ENCODE measurements at places on chromosomes 4 and X.

DNA sequence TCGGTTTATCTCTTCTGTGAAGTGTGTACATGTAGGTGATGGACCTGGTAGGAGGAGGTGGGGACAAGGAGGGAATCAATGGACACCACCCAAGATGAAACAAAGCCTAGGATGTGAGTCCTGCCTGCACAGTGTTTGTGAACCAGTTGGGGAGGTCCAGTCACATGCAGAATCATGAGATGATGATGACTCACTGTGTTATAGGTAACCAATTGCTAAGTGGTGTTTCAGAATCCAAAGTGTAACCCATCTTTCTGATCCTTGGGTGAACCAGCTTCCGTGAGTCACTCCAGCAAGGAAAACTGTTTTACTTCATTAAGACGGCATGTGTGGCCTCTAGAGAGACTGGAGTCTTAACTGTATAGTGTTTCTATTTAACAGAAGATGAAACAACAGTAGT is 57.9 kb upstream of the HPF1 start:
- no peak for DNase-seq

GRCh38 chrX:148385471-148385870 is 114.9 kb upstream of the AFF2 start:
- no peak for DNase-seq

- no peak for DNase-seq
These were observed 281.4 kb downstream of the RAB28 start for GRCh38 chr4:13202701-13203100.

GRCh38 chr4:1210971-1211370 is 38.0 kb downstream of the CTBP1 start:
- DNase-seq = no peak

GRCh38 chrX:2542826-2543521 is 42.2 kb upstream of the DHRSX start:
- no peak for DNase-seq

GRCh38 chr4:113943863-113944262 is 35.6 kb downstream of the ARSJ start:
- DNase-seq = no peak

- no peak for DNase-seq
These were observed 105.7 kb upstream of the PDLIM3 start for GRCh38 chr4:185640811-185641675.

GRCh38 chr4:1910643-1911042 is 39.5 kb downstream of the NSD2 start:
- DNase-seq = no peak

DNA sequence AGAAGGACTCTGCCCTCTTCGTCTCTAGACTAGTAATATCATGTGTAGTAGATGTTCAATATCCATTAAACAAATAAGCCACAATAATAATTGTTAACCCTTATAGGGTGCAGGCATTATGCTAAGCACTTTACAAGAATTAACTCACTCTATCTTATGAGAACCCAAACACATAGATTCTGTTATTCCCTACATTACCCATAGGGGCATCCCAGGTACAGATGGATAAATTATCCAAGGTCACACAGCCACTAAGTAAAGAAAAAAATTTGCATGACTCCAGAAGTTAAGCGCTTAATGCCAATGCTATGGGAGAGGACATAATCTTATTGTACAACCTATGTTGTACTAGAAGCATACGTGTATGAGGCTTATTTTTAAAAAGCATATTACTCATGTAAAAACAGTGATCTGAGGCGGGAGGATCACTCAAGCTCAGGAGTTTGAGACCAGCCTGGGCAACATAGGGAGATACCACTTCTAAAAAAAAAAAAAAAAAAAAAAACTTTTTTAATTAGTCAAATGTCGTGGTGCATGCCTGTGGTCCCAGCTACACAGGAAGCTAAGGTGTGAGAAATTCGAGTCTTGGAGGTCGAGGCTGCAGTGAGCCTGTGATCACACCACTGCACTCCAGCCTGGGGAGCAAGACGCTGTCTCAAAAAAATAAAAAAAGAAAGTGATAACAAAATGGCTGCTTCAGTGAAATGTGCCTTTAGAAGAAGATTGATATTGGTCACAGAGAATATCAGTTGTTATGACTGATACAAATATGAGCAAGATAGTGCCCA is 13.6 kb downstream of the LDB2 start:
- no peak for DNase-seq

DNA sequence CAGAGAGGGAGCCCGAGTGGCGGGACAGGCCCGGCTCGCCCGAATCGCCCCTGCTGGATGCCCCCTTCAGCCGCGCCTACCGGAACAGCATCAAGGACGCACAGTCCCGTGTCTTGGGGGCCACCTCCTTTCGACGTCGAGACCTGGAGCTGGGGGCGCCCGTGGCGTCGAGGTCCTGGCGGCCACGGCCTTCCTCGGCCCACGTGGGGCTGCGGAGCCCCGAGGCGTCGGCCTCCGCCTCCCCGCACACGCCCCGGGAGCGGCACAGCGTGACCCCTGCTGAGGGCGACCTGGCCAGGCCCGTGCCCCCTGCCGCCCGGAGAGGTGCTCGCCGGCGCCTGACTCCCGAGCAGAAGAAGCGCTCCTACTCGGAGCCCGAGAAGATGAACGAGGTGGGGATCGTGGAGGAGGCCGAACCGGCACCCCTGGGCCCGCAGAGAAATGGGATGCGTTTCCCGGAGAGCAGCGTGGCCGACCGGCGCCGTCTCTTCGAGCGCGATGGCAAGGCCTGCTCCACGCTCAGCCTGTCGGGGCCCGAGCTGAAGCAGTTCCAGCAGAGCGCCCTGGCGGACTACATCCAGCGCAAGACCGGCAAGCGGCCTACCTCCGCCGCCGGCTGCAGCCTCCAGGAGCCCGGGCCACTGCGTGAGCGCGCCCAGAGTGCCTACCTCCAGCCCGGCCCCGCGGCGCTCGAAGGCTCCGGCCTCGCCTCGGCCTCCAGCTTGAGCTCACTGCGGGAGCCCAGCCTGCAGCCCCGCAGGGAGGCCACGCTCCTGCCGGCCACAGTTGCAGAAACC is 156.9 kb downstream of the SOWAHB start:
- no peak for DNase-seq

DNA sequence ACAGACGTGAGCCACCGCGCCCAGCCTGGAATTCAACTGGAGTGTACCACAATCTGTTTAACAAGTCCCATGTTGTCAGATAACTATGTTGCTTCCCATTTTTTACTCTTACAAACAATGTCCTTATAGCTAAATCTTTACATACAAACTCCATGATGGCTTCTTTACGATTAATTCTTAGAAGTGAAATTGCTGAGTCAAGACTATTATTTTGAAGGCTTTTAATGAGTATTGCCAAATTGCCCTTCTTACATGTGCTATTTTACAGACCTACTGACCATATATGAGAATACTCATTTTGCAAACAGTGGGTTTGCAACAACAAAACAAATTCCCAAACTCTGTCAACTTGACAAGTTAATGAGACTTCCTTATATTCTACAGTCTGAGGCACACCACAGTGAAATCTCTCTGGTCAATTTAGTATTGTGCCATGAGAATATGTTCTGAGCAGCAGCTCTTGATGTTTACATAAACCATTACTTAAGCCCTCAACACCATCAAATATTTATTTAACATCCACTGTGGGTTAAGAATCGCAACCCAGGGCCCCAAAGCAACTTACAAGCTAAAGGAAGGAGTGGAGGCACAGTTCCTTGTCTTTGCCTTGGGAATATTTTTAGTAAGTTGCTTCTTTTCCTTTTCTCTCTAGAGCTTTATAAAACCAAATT is 128.5 kb downstream of the SPRY1 start:
- DNase-seq = no peak

DNA sequence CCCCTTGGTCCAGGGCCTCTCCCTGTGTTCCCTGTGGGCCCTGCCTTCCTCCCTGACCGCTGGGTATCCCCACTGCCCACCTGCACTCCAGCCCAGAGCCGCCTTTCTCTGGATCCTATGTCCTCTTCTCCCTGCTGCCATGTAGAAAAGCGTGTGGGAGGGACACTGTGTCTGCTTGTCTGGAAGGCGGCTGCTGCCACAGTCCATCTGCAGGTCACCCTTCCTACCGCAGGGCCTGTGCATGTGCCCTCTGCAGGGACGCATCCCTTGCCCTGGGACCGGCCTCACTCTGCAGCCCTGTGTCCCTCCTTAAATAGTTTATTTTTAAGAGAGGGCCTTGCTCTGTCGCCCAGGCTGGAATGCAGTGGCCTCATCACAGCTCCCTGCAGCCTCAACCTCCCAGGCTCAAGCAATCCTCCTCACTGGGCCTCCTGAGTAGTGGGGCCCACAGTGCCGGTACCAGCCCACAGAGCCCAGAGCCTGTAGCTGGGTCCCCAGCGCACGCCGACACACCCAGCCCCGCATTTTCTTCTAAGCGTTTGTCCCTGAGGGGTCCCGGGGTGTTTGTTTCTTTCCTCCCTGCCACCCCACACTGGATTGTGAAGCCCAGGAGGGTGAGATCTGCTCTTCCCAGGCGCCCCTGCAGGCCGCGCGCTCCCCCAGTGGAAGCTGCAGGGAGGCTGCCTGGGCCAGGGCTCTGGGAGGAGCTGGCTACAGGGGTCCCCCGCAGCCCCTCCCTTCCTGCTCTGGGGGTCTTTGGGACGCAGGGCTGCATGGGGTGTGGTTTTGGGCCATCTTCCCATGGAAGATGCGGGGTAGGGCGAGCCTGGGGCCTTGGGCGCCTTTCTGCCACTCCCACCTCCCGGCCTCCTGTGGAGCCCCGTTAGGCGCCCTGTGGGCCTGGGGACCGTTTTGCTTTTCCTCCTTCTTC is 12.8 kb upstream of the NAT8L start:
- no peak for DNase-seq

- DNase-seq = no peak
These were observed 31.6 kb upstream of the BRWD3 start for GRCh38 chrX:80841259-80841658.

DNA sequence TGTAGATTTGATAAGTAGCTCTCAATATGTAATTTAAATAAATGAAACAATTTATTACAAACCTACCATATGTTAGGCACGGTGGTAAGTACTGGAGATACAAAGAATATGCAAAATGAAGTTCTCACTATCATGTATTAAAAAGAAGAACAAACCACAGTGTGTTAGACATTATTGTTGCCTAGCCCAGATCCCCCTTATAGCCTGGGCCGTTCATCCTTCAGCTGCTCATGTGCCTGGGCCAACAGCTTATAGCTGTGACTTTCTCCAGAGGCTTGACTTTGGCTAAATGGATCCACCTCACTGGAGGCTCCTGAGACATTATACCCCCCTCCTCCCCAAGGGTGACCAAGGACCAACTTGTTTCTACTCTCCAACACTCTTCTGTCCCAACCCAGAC is 29.8 kb upstream of the CCNG2 start:
- no peak for DNase-seq

- DNase-seq = no peak
These were observed 18.2 kb downstream of the UBE2D3 start for GRCh38 chr4:102809190-102809589.

DNA sequence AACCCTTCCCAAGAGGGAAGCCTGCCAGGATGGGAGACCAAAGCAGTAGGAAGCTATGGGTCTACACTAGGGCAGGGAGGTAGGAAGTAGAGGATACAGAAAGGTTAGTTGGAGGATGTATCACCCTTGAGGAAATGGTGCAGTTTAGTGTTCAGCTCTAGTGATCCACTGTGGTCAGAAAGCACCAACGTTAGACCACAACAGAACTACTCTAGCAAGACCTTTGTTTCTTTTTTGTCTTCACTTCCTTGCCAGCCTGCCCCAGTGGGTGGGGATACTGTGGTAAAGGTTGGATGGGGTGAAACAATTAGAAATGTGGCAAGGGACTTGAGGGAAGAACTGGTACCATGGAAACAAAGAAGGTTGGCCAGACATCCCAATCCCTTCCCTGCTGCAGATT is 83.3 kb downstream of the DDIT4L start:
- DNase-seq = no peak

DNA sequence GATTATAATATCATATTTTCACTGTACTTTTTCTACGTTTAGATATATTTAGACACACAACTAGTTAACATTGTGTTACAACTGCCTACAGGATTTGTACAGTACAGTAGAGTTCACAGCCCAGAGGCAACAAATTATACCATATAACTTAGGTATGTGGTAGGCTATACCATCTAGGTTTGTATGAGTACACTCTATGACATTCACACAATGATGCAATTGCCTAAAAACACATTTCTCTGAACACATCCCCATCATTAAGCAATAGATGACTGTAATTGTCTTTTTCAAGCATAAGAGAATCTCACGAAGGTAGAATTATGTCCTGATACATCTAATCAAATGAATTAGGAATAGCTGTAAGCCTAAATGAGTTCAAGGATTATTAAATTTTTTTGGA is 12.3 kb upstream of the TIGD2 start:
- no peak for DNase-seq

GRCh38 chr4:174133551-174133950 is 149.9 kb downstream of the FBXO8 start:
- DNase-seq = no peak

DNA sequence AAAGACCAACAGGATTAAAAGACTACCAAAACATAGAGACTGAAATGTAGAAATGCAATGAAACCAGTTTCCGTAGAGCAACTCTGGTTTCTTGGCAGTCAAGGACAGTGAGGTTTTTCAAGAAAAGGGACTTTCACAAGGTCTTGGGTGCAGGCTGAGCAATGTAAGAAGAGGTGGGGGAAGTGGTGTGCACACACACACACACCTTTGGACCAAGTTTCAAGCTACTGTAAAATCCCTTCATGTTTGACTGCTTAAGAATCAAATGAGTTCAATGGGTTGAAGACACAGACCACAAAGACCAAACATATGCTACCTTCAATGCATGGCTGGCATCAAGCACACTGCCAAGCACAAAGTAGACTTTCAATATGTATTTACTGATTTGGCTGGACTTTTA is 17.8 kb upstream of the MCF2 start:
- DNase-seq = no peak

DNA sequence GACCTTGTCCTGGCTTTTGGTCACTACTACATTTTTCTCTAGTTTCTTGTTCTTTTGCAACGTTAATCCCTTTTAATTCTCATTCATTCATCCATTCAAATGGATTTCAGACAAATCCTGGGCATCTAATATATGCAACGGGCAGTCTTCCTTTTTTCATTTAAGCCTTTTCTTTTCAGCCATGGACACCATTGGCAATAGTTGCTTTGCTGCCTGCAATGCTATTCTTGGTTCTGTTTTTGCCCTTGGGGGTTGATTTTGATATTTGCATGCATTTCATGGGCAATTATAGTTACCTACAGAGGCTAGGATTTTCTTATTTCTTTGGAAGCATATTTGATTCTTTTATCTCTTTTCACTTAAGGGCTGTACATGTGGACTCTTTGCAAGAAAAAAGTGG is 180.5 kb upstream of the ARX start:
- no peak for DNase-seq

- no peak for DNase-seq
These were observed 17.5 kb upstream of the TBC1D1 start for GRCh38 chr4:37873386-37873785.
